GM13976 (cell line): ENCODE measurements at places on chromosomes 2 and 18.

- peak; percentile 43 for DNase-seq
Observed at GRCh38 chr2:55961318-55961911, 37.8 kb upstream of the EFEMP1 start.

DNA sequence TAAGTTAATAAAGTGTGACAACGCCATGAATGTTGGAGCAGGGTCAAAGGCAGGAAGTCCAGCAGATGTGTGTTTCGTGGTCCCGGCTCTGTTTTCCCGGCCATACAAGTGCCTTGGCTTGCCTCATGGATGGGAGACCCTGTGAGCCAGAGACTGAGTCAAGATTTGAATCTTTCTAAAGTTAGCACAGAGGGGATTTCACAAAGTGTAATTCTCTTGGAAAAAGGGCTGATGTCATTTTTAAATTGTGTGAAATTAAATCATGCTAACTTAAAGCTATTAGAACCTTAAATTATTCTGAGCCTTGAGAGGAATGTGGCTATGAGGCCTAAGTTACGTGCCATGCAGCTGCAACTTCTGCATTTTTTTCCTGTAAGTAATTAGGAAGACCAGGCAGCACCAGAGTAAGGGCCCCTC lies 38.3 kb upstream of the RALBP1 start:
- no peak for DNase-seq

DNA sequence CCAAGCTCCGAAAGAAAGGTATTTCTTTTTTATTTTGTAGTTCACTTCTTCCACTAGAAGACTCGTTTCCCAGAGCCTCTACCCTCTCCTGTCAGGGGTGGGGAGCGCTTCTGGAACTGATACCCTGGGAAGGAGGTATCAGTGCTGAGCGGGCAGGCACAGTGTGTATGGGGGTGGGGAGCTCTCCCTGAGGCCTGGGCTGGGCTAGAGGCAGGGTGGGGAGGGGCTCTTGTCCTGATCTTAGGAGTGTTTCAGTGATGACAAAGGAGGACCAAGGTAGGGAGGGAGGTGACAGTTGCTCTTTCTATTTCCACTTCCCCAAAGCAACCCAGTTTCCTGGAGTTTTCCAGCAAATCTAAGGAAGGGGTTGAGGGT lies 65.4 kb downstream of the ARHGAP25 start:
- no peak for DNase-seq

DNA sequence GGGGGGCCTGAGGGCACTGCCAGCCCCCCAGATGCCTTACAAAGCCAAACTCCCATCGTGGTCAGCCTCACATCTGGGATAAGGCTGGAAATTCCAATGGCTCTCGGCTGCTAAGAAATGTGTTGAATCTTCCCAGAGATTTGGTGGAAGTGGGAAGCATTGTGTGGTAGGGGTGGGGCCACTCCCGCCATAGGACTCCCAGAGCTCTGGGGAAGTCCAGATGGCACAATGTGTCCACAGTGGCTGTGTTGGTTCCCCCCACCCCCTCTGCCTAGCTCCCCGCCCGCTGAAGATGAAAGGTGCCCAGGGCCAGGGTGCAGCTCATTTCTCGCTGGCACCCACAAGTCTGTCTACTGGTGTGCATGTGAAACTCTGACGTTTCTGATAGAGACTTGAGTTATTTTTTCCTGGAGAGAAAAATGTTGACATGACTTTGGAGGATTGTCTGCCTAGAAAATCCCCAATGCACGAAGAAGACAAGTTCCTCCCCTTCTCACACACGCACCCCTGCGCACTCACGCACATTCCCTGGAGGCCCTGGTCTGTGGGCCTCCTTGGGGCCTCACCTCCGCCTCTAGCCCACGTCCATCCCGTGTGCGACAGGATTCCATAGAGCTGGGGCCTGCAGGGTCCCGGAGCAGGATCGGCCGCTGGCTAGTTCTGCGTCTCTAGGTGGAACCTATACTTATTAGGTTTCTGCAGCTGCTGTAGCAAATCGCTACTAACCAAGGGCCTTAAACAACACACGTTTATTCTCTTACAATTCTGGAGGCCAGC lies 199.1 kb downstream of the ZFP36L2 start:
- DNase-seq = no peak

- DNase-seq = no peak
Observed at GRCh38 chr18:23710068-23710527, 20.8 kb downstream of the LAMA3 start.

DNA sequence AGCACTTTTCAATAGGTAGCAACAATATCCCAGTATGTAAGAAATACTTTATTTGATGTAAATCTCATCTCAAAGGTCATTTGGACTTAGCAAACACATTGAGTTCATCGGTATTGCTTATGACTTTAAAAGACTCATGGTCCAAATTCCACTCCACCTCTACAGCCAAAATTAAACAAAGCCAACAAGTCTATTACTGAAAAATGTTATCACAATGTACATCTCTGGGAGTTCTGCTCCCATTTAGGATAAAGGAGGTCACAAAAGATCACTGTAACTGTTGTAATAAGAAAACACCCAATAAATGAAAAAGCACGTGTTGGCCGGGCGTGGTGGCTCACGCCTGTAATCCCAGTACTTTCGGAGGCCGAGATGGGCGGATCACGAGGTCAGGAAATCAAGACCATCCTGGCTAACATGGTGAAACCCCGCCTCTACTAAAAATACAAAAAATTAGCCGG lies 50.0 kb downstream of the ESCO1 start:
- DNase-seq = no peak

DNA sequence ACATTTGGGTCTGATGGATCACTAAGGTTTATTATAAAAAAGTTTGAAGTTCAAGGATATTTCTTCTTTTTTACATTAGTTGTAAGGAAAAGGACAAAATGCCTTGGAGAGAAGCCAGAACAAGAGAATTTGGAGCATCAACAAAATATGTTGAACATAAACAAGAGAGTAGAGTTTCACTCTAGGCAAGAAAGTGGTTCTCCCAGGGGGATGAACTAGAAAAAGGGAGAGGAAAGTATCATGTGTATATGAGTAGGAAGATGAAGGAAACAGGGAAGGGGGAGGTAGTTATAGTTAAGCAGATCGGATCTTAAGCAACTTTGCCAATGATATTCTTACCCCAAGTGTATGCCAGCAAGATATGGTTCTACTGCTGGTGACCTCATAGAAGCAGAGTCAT lies 63.8 kb upstream of the GALNT3 start:
- DNase-seq = no peak

DNA sequence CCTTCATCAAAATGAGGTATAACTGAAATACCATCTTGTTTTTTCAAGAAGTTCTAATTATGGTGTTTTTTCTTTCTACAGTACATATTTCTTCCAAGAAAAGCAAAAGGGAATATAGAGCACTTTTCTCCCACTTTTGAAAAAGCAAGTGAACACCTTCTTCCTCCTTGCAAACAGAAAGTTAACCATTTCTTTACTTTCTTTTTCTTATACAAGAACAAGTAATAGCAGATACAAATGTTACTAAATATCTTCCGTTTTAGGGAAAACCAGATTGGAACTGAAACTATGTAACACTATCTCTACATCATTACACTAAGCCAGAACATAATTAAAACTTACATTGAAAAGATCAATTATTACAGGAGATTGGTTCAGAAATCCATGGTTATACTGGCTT lies 44.0 kb downstream of the COBLL1 start:
- no peak for DNase-seq

DNA sequence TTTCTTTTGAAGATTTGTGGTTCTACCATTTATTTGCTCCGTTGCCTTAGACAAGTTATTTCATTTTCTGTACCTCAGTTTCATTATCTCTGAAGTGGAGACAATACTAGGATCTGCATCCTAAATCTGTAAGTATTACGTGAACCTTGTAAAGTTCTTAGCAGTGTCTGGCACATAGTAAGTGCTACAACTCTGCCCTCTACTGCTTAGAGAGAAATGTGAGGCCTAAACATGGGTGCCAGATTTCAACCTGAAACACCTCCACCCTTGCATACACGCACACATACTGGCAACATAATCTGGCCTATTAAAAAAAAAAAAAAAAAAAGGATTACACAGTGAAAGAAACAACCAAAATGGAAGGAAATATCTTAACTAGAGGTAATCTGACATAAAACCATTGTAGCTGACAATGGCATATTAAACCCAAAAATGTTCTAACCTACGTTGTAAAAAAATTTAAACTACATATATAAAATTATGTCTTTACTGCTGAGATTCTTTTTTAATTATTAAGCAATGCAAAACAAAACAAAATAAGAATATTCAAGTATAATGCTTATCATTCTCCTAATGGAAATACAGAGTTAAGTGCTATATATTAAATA lies 132.6 kb downstream of the MAP2 start:
- DNase-seq = peak; percentile 36

GRCh38 chr2:80643598-80643997 lies 339.0 kb upstream of the LRRTM1 start:
- no peak for DNase-seq

DNA sequence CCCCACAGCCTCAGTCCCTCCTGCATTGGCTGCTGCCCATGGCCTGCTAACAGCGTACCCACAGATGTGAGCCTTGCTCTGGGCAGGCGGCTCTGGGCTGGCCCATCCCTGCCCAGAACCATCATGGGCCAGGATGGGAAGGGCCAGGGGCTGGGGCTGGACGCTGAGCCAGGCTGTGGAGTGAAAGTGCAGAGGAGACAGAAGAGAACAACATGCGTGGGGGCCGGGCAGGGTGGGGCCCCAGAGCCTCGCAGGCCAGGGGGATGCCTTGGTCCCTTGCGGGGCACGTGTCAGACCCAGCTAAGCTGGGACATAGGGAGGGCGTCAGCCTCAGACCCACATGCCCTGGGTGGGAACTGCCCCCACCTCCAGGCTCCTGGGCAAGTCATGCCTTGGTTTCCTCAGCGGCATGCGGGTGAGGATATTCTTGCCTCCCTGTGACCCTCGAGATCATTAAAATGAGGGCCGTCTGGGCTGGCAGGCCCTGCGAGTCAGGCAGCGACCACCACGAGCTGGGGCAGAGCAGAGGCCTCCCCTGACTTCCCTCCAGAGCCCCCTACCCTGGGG lies 27.3 kb downstream of the GPC1 start:
- no peak for DNase-seq

DNA sequence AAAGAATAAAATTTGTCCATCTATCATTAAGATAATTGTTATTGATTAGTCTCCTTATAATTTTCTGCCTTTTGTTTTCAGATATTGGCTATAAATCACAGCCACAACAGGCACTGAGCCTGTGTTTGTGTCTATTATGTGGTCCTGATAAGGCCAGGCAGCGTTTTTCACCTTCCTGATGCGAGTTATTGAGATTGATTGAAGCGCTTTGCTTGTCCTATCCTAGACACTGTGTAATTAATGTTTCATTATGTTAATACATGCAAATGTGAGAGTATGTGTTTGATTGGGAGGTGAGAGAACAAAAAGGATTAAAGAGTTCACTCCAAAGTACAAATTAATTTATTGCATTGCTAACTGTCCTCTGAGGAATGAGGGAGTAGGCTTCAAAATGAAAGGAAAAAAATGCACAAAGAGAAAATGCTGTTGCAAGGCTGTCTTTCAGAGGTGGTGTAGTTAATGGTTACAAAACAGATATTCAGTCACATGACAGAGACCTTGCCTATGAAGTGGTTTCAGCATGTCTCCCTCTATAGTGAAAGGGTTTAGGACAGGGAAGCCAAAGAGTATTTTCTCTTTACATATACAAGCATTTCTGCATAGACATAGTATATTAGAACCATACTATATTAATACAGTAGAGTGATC lies 391.1 kb downstream of the DCC start:
- DNase-seq = no peak

DNA sequence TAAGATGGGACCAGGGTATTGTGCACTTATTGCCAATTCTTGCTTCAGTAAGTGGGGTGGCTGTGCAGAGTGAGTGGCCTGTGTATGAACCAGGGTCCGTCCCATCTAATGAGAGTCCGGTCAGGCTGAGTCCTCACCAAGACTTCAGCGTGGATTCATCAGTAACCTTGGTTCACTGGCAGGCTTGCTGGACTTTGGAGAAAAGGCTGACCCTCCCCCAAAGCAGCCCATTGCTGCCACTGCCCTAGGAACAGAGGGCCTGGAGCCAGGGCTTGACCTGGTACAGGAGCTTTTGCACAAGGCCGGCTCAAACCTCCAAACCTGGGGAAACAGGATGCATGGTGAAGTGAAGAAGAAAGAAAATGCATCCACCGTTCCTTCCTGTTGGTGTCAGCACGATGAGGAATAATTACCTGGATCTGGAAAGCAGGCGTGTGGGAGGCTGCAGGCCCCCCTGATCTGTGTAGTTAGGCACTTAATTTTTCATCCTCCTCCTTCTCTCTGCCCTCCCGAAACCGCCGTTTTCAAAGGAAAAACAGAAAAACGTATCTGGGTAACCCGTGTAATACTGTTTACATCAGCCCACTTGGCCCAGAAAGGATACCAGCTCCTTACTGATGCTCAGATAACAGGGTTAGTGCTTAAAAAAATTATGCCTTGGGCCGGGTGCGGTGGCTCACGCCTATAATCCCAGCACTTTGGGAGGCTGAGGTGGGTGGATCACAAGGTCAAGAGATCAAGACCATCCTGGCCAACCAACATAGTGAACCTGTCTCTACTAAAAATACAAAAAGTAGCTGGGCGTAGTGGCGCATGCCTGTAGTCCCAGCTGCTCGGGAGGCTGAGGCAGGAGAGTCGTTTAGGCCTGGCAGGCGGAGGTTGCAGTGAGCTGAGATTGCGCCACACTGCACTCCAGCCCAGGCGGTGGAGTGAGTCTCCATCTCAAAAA lies 147.7 kb downstream of the TGIF1 start:
- DNase-seq = no peak

GRCh38 chr2:151570191-151570590 lies 160.5 kb downstream of the RIF1 start:
- no peak for DNase-seq

- no peak for DNase-seq
Observed at GRCh38 chr2:188199716-188200128, 92.0 kb upstream of the GULP1 start.

GRCh38 chr2:230758566-230759480 lies 46.2 kb downstream of the CAB39 start:
- DNase-seq = peak; percentile 41

GRCh38 chr2:36485521-36485920 lies 112.4 kb downstream of the FEZ2 start:
- no peak for DNase-seq

GRCh38 chr2:36569267-36569856 lies 28.6 kb downstream of the FEZ2 start:
- no peak for DNase-seq

DNA sequence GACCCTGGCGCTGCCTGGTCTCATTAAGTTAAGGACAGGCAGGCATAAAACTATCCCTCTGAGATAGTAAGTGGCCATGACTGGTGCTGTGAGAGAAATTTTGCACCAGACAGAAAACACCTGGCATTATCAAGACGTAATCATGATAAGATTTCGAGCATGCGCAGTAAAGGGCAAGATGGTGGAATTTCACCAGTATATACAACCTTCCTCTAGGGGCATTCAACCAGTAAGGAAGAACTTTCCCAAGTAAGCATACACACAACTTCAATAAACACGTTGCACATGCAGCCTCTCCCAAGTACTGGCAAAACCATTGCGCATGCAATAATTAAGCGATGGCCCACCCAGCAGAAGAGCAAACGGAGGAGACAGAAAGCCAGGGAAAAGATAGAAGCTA lies 1376.4 kb upstream of the CRIM1 start:
- no peak for DNase-seq

- DNase-seq = no peak
Observed at GRCh38 chr2:98334439-98335078, 11.7 kb upstream of the CNGA3 start.
